EL (cell line): ENCODE measurements at places on chromosomes 5 and 9.

DNA sequence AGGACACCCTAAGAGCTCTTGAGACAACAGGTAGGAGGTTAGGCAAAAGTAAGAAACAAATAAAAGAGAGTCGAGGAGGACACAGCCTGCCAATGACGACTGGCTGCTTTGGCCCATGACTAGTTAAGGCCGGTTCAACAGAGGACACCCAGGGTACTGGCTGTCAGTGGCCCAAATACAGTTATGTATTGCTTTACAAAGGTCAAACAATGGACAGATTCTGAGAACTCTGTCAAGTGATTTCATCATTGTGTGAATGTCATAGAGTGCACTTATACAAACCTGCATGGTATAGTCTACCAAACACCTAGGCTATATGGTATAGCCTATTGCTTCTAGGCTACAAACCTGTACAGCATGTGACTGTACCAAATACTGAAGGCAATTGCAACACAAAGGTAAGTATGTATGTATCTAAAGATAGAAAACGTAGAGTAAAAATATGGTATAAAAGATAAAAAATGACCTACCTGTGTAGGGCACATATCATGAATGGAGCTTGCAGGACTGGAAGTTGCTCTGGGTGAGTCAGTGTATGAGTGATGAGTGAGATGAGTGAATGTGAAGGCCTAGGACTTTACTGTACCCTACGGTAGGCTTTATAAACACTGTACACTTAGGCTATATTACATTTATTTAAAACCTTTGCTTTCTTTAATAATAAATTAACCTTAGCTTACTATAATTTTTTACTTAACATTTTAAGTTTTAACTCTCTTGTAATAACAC lies 6.5 kb upstream of the FAM81B start:
- DNase-seq, result no peak

GRCh38 chr5:27748847-27749246 lies 710.5 kb upstream of the CDH9 start:
- DNase-seq, result no peak

DNA sequence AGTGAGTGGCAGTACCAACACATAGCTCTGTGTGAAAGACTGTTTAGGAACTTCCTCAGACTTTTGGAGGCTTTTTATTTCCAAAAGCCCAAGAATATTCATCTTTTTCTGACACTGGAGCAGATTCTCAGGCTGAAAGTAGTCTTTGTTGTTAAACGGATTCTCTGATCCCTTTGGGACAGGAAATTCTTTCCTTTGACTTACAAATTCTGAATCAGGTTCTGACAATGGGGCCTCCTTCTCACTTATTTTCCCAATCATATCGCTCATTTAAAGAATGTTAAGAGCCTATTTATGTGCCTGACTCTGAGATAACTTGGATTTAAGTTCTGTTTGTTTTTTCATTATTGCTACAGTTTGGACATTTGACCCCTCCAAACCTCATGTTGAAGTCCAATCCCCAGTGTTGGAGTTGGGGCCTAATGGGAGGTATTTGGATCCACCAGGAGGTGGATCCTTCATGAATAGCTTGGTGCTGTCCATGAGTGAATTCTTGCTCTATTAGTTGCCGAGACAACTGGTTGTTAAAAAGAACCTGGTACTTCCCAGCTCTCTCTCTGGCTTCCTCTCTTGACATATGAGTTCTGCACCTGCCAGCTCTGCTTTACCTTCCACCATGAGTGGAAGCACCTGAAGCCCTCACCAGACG lies 4.1 kb upstream of the ADGRV1 start:
- no peak for DNase-seq

GRCh38 chr5:154630410-154630809 lies 124.8 kb upstream of the LARP1 start:
- no peak for DNase-seq
